Renal pelvis (tissue), 12 donors: ENCODE measurements at places on chromosomes 1 and 21. TPM values are rescaled to one million over a fixed set of nuclear protein-coding genes. Genes with fewer than 3 reads are reported as not detected.

The ADAM30 gene
- not detected for polyA plus RNA-seq

The FAM177B gene
- 0.13 TPM for polyA plus RNA-seq

The TGFB2 gene
- 14.2 TPM for polyA plus RNA-seq

The S100A3 gene
- polyA plus RNA-seq: not detected

The AXDND1 gene
- polyA plus RNA-seq: 10.8 TPM

DNA sequence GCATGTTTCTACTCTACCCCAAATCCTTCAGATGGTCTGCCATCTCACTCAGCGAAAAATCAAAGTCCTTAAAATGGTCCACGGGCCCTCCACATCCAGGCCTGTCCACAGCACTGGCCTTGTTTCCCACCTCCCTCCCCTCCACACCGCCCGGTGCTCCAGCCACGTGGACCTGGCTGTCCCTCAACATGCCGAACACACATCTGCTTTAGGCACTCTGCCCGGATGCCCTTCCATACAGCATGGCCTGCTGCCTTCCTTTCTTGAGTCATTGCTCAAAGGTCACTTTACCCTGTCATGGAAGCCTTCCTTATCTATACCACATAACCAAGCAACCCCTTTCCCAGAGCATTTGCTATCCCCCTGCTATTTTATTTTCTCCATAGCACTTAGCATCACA, 143.0 kb downstream of the DNM3 start:
- no peak for DNase-seq

DNA sequence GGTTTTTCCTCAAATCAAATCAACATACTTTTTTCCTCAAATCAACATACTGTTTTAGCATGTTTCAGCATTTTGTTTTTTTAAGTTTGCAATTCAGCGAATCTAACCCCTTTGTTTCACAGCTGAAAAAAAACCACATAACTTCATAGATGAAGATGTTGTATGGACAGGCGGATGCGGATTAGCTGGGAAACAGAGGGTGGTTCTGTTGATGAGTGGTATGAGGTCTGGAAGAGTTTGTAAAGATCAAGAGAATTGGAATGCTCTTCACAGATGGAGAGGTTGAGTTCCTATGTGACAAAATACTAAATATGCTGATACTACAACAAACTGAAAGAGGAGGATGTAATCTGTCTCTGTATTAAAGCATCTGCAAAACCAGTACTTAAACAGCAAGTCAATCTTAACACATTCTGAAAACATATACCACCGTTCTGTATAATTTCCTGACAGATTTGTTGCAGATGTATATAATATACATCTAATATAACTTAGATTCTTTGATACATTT, 10.6 kb upstream of the LEPR start:
- DNase-seq: no peak

- no peak for DNase-seq
These were observed 14.3 kb downstream of the BACH1 start for GRCh38 chr21:29312981-29313380.

DNA sequence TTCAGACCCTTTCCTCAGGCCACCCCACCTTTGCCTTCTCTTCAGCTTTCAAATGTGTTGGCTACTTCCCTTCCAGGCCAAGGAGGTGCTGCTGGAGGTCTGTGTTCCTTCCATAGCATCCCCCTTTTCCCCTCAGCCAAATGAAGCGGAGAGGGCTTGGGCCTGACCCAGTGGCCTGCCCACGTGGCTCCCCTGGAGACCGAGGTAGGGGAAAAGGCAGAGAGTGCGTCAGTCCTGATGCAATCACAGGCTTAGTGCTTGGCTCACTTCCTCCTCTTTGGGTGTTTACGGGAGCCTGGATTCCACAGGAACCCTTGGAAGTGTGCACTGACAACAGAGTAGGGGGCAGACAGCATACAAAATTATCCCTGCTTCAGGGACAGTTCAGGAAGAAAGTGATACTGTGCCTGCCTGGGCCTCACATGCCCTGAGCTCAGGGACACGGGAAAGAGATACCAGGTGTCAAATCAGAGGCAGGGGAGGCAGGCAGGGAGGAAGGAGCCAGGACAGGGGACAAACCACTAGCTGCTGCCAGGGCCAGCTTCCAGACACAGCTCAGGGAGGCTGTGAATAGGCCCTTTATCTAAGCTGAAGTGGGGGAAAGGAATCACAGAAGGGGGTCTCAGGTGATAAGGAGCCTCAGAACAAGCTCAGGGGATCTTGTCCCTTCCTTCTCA, 16.6 kb upstream of the PTP4A2 start:
- peak; percentile 37 for DNase-seq

DNA sequence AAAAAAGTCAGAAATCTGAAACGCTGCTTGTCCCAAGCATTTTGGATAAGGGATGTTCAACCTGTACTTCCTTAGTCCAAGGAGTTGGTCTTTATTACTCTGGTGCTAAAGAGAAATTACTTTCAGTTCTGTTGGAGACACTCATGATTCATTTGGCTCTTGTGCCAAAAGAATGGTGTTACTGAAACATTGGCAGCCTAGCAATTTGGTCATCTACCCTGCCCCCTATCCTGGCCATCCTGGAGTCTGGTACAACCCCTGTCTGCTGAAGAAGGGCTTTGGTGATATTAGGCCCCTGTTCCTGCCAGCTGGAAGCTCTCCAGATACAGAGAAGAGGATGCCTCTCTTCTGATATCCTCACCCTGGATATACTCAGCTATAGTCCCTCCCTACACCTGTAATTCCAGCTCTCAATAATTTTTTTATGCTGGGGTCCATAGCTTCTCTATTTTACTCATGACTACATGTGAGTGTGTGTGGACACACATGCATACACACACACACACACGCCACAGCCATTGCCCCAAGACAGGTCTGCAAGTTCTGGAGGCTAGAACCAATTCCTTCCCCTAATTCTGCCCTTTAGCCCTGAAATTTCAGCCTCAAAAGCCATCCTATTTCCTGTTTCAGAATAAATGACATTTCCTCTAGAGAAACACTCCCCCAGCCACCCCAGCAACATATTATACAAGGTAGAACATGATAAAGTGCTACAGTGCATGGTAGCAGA, 40.0 kb downstream of the LHX8 start:
- DNase-seq: no peak

- no peak for DNase-seq
These were observed 41.1 kb upstream of the MTR start for GRCh38 chr1:236753964-236754363.
